ENCODE measurements at places on chromosomes 5 and 9. TPM values are rescaled to one million over a fixed set of nuclear protein-coding genes. Genes with fewer than 3 reads are reported as not detected.

GRCh38 chr9:88388203-88388885 lies at the start of gene SPIN1:
SPIN1 (plus strand) TSS chr9:88388444; CDS start chr9:88426540, 38,096 bp downstream.
- peak; percentile 68 for DNase-seq

DNA sequence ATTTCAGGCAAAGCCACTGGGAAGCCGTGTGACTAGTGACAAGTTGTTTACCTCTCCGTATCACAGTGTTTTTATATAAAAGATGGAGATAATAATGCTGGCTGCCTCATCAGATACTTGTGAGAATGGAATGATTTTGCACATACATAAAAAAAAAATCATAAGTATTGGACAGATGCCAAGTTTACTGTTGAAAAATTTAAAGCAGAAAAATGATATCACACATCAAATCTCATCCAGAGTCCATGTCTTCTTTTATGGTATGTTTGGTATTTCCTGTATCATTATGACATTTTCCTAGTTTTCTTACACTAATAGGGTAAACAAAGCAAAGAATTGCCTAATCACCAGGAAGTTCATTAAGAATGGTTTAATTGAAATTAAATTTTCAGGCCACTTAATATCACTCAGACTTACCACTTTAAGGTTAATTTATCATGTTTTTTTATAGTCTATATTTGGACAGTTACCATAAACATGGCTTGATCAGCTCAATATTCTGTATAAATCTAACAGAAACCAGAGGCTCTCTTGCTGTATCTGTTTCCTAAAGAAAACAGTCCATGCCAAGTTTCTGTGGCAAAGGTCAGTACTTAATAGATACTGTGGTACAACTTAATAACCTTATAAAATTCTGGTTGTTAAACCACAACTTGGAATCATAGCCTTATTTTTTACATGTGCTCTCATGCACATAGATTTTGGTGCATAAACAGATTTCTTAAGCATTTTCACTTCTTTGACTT lies 656.5 kb upstream of the RIOK2 start:
- peak; percentile 54 for DNase-seq

DNA sequence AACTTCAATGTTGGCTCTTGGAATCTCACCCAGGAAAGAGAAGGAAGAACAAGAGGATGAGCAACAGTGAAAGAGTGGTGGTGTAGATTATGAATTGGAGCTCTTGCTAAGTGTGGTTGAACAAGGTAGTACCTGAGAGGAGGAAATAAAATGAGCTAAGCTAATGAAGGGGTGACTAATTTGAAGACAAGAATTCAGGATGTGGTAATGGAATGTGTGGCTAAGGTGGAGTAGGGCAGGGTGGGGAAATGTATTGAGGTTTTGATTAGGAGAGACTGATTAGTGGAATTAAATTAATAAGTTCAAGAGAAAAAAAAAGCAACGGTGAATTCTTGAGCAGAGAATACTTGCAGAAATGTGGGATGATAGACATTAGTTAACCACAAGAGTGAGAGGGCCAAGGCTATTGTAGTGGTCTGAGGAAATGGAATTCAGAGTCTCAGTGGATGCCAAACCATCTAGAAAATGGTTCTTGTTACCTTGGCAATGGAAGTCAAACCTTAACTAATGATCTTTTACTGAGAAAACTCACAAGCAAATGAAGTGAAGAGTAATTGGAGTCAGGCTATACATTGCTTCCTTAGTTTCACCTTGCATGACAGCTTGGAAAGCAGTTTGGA lies 648.3 kb upstream of the ZNF608 start:
- DNase-seq, result no peak

DNA sequence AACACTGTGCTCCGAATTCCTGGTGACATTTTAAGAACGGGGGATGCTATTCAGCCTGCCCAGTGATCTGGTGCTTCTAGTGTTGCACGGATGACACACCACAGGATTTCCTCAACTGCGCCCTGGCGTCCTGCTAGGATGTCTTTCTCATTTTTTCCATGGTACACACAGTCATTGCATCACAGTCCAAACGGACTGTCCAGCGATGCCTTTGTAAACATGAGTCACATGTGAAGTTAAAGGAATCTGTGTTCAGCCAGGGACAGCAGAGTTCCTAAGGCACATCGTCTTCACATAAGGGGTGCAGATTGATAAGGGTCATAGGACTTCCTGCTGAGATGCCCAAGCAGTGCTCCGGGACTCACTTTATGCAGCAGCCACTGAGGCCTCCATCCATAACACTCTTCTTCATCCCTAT lies 9.3 kb upstream of the PTPN3 start:
- DNase-seq, result no peak

GRCh38 chr9:16625161-16625631 lies 245.3 kb downstream of the BNC2 start:
- no peak for DNase-seq

DNA sequence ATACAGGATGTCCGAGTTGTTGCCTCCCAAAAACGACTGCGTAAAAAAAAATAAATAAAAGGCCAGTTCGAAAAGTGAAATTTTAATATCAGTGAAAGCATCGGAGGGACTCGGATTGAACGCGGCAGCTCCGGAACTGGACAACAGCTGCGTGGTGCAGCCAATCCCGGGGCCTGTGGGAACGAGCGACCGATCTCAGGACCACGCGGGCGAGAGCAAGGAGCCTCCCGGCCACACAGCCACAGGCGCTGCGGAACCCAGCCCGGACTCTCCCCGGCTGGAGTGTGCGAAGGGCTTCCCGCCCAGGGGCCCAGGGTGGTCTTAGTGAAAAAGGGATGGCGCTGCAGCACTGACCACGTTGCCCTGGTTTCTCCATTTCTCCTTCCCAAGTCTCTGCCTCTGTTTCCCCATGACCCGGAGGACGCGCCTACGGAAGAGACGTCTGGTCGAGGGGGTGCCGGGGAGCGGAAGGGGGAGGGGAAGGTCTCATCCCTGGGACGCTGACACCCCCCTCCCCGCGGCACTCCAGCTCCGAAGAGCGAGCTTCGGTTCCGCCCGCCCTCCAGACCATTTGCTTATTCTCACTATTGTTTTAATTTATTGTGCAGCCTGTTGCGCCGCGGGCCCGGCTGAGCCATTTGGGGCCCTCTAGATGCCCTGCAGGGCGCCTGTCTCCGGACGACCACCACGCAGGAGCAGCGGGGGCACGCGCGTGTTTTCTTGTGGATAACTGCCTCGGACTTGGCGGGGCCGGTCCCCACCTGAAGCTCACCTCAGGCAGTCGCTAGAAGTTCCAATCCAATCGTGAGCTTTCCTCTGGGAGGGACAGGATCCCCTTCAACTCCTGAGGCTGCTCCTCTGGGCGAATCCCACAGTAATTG lies 303.0 kb downstream of the PARP8 start:
- no peak for DNase-seq

- DNase-seq, result no peak
These were observed 172.4 kb downstream of the SYK start for GRCh38 chr9:90974016-90974415.

- peak; percentile 44 for DNase-seq
These were observed 119.2 kb downstream of the MSX2 start for GRCh38 chr5:174843263-174844250.

- DNase-seq, result peak; percentile 80
These were observed 262.5 kb upstream of the GRIN3A start for GRCh38 chr9:102000956-102001355.

- no peak for DNase-seq
These were observed 535.8 kb downstream of the CYLC2 start for GRCh38 chr9:103530934-103531333.

DNA sequence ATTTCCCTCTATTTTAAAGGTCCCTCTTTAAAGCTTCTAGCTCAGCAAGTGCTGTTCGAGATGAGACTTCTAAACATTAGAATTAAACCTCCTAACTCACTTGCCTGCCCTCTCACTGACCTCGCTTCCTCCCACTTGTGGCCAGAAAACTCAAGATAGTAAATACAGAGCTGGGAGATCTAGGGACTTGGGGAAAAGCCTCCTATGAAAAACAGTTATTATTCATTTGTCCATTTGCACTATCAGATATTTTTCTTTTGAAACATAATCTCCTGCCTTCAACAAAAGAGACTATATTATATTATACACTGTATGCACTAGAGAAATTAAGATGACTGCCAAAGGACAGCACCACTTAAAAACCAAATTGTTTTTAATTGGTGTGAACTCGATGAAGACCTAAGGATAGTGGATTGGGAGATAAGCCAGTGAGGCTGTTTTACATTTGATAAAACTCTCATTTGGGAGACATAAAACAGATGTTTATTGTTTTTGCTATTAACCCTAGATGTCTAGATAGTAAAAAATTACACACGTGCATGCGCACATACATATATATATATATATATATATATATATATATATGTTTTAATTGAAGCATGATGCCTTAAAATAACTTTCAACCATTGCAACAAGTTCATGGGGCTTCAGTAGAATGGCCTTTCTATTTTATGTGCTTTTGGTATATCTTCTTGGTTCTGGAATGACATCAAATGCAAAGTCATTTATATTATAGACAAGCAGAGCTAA lies 229.4 kb downstream of the ADAMTSL1 start:
- no peak for DNase-seq

- no peak for DNase-seq
These were observed 597.3 kb upstream of the SGCD start for GRCh38 chr5:155729684-155730059.

- peak; percentile 12 for DNase-seq
These were observed 624.5 kb downstream of the RAB3C start for GRCh38 chr5:59207401-59207800.

DNA sequence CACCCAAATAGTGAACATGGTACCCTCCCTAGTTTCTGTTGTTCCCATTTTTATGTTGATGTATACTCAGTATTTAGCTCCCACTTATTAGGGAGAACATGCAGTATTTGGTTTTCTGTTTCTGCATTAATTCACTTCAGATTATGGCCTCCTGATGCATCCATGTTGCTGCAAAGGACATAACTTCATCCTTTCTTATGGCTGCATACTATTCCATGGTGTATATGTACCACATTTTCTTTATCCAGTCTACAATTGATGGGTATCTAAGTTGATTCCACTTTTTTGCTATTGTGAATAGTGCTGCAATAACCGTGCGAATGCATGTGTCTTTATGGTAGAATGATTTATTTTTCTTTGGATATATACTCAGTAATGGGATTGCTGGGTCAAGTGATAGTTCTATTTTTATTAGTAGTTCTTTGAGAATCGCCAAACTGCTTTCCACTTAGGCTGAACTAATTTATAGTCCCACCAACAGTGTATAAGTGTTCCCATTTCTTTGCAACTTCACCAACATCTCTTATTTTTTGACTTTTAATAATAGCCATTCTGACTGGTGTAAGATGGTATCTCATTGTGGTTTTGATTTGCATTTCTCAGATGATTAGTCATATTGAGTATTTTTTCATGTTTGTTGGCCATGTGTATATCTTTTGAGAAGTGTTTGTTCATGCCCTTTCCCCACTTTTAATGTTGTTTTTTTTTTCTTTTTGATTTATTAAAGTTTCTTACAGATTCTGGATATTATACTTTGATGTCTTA lies 79.6 kb downstream of the SMIM15 start:
- no peak for DNase-seq

GRCh38 chr5:177387405-177387804 lies 3.2 kb downstream of the SLC34A1 start:
- no peak for DNase-seq

GRCh38 chr9:26170190-26170589 lies 491.9 kb upstream of the TUSC1 start:
- DNase-seq, result no peak

The CTNND2 gene
- total RNA-seq, result 1.4 TPM

The C5orf46 gene
- 5.0 TPM for total RNA-seq

The SHOC1 gene
- total RNA-seq, result 0.79 TPM

The FLT4 gene
- 7.5 TPM for total RNA-seq

The ZNF474 gene
- total RNA-seq, result 0.79 TPM

The PRSS3 gene
- total RNA-seq, result 6.9 TPM

The ANKRD31 gene
- total RNA-seq, result 0.30 TPM

The TLX3 gene
- not detected for total RNA-seq

The EGFLAM gene
- total RNA-seq, result 22.2 TPM

The SLC27A6 gene
- 10.1 TPM for total RNA-seq

The ITGA1 gene
- 23.3 TPM for total RNA-seq

The OR2V1 gene
- not detected for total RNA-seq
